ENCODE measurements at places on chromosomes 12 and 14. TPM values are rescaled to one million over a fixed set of nuclear protein-coding genes. Genes with fewer than 3 reads are reported as not detected.

Gene NTN4
- total RNA-seq = 211 TPM

Gene EXOC3L4
- not detected for total RNA-seq

- DNase-seq = no peak
Observed at GRCh38 chr12:49930515-49931288, 19.8 kb upstream of the AQP2 start.

- no peak for DNase-seq
Observed at GRCh38 chr12:15629108-15629507, 160.1 kb downstream of the EPS8 start.

GRCh38 chr12:122327494-122328385 lies 61.4 kb upstream of the VPS33A start:
- DNase-seq = no peak

- no peak for DNase-seq
Observed at GRCh38 chr14:47935332-47935731, 259.9 kb upstream of the MDGA2 start.

DNA sequence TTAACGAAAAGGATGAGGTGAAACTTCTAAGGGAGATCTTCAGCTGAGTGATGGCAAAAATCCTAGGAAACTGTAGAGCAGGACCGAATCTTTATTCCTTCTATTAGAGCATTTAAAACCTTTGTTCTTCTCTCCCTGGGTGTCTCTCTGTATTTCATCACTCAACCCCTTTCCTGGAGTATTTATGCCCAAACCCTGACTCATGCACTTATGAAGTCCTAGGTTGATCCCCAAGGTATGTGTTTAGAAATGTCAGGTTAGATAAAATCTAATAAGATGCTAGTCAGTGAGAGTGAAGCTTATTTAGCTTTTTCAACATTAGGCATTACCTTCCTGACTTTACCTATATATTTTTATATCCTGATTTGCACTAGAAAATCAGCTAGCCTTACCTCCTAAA lies 239.8 kb upstream of the NPAS3 start:
- DNase-seq = no peak

DNA sequence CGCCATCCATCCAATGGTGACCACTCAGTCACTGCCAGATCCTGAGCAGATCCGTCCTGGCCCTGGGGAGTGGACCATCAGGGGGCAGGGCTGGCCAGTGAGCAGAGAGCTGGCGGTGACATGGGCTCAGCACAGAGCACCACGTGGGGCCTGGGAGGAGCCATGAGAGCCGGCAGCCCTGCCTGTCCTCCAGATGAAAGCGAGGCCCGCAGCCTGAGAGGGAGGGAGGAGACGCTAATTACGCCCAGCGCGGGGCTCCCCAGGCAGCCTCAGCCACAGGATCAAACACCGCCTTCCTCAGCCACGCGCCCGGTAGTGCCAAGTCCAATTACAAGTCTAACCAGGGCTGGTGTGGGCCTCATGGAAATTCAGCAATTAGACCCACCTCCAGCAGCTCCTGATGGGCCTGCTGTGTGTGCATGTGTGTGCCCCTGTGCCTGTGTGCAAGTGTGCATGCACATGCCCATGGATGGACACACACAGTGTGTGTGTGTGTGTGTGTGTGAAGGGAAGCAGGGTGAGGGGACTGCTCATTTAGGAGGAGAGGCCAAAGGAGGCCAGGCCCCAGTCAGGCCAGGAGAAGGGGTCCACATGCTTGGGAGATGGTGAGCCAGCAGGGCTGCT lies 68.0 kb downstream of the KIF26A start:
- DNase-seq = no peak

- DNase-seq = no peak
Observed at GRCh38 chr12:8080120-8080519, 2.0 kb upstream of the NECAP1 start.

GRCh38 chr12:24754690-24755638 lies 193.9 kb downstream of the BCAT1 start:
- DNase-seq = no peak

All from glomerular endothelial cell (primary cell).